ENCODE measurements at places on chromosomes 2 and 18. TPM values are rescaled to one million over a fixed set of nuclear protein-coding genes. Genes with fewer than 3 reads are reported as not detected.

PRPF40A gene
- total RNA-seq: 80.1 TPM

GRCh38 chr2:183458460-183458859 is 334.2 kb downstream of the NUP35 start:
- no peaks in the 10 kb centered on the region for H3K4me1 ChIP-seq
- DNase-seq: no peak
- H3K27me3 ChIP-seq: no peaks in the 10 kb centered on the region
- H3K4me3 ChIP-seq: no peak overlapping the region
- no peaks in the 10 kb centered on the region for H3K36me3 ChIP-seq
- H3K27ac ChIP-seq: no peak overlapping the region

DNA sequence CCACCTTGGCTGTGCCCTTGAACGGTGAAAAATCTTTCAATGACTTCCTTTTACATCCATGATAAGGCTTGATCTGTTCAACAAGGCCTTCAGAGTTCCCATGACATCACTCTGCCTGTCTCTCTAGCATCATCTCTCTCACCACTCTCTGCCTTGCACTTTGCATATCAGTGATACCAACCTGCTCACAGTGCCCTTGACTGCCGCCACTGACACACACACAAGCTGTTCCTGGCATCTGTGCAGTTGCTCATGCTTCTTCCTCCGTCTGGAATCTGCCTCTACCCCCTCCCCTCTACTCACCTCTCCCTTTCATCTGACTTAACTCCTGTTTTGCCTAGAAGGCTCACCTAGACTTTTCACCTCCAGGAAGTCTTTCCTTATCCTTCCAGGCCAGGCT is 79.1 kb upstream of the SEC11C start:
- H3K27ac ChIP-seq: no peak overlapping the region
- no peaks in the 10 kb centered on the region for H3K36me3 ChIP-seq
- no peak overlapping the region for H3K4me3 ChIP-seq
- DNase-seq: no peak
- no peaks in the 10 kb centered on the region for H3K4me1 ChIP-seq

DNA sequence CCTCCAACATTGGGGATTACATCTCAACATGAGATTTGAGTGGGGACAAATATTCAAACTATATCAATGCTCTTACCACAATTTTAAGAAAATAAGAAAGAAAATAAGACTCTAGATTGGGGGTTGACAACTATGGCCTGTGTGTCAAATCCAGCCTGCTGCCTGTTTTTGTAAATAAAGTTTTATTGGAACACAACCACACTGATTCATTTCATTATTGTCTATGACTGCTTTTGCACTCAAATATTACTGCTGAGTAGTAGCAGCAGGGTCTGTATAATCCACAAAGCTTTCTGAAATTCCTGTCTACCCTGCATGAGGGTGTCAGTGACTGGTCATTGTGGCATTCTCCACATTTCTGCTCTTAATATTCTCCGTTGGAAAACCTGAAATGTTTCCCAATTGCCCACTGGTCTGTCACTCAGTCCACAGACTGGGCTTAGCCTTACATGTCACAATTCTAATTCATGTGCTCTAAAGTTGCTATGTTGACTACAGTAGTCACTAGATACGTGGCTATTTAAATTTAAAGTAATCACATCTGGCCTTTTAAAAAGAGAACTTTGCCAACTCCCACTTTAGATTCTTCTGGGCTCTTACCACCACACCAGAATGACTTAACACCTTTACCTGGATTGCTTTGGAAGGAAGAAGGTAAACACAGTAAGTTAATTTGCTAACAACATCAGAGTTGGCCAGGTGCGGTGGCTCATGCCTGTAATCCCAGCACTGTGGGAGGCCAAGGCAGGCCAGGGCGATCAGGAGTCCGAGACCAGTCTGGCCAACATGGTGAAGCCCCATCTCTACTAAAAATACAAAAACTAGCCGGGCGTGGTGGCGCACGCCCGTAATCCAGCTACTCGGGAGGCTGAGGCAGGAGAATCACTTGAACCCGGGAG is 86.9 kb downstream of the CLHC1 start:
- H3K27ac ChIP-seq: no peak overlapping the region
- no peak for DNase-seq
- no peaks in the 10 kb centered on the region for H3K27me3 ChIP-seq
- no peaks in the 10 kb centered on the region for H3K4me1 ChIP-seq
- H3K4me3 ChIP-seq: no peak overlapping the region

- H3K36me3 ChIP-seq: no peaks in the 10 kb centered on the region
- H3K4me3 ChIP-seq: no peak overlapping the region
- peak overlapping the region; percentile 19 for H3K27ac ChIP-seq
- no peak for DNase-seq
Observed at GRCh38 chr18:25097569-25098056, 254.4 kb downstream of the ZNF521 start.

DNA sequence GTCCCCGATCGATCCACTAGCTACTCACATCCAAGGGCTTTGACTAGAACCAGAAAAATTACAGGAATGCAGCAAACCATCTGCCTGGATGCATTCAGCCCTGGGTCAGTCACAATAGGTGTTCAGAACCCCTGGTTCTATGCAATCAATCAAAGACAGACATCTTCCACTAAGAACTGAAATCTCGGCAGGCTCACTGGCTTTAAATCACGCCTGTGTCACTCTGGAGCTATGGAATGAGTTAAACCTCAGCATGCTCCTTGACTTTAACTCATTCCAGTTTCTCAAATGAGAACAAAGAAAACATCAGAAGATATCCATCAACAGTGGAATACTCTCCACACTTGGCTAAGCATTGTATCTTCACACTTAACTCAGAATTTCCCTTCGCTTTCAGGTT is 68.1 kb upstream of the SPTBN1 start:
- no peaks in the 10 kb centered on the region for H3K27me3 ChIP-seq
- no peaks in the 10 kb centered on the region for H3K4me1 ChIP-seq
- DNase-seq: no peak
- H3K27ac ChIP-seq: peak overlapping the region; percentile 62
- H3K4me3 ChIP-seq: no peak overlapping the region
